Right lobe of liver (tissue), 6 donors: ENCODE measurements at places on chromosomes 16 and 17. TPM values are rescaled to one million over a fixed set of nuclear protein-coding genes. Genes with fewer than 3 reads are reported as not detected.

Gene SEZ6L2
- 0.39 TPM for total RNA-seq

Gene SLC35G6
- total RNA-seq, result not detected

Gene MT1X
- total RNA-seq, result 808 TPM

Gene CDK3
- total RNA-seq, result 2.7 TPM

Gene PYDC1
- total RNA-seq, result not detected

DNA sequence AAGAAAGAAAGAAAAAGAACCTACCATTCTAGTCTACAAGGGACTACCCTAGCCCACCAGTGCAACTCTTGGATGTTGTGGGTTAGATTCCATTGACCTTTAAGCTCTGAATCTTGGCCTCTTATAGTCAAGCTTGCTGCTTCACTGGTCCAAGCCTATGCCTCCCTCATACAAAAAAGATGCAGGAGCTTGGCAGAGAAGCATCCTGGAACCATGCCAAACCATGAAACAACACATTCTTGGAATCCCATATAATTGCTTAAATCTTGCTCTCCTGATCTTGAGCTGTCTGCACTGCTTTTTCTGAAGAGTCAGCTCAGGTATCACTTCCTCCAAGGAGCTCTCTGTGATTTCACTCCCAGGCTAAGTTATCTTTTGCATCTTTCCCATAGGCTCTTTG, 117.9 kb upstream of the GPR139 start:
- no peak for DNase-seq

- no peak for DNase-seq
Measured at GRCh38 chr16:180101-180675, at the start of gene HBQ1. Gene HBQ1, plus strand, starts transcription at chr16:180459. Its CDS starts 28 bp downstream, at chr16:180487.

DNA sequence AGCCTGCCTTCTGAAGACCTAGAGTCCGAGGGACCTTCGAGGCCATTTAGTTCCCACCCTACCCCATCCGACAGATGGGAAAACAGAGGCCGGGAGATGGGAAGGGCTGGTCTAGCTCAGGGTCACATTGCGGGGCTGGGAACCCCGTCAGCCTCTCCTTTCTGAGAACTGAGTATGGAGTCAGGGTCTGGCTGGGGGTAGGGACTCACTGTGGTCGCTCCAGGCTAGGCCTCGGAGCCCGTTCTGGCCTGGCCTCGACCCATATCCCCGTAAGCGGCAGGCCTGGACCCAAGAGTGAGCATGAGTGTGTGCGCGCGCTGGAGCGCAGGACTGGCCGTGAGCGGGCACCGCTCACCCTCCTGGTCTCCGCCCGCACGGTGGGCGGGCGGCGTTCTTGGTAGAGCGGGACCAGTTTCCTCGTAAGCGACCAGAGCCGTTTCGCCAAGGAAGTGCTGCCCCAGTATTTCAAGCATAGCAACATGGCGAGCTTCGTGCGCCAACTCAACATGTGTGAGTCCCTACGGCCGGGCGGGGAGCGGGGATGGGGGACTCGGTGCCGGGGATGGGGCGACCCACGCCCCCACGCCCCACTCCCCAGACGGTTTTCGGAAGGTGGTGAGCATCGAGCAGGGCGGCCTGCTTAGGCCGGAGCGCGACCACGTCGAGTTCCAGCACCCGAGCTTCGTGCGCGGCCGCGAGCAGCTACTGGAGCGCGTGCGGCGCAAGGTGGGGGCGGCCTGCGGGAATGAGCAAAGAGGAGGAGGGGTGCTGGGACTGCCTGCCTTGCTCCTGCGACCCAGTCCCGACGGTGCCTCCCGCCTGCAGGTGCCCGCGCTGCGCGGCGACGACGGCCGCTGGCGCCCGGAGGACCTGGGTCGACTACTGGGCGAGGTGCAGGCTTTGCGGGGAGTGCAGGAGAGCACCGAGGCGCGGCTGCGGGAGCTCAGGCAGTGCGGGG, 855 bp downstream of the HSF4 start:
- DNase-seq, result no peak

GRCh38 chr17:28972437-28972836, 21.1 kb upstream of the PHF12 start:
- DNase-seq, result no peak

- no peak for DNase-seq
Measured at GRCh38 chr16:87304951-87305350, 12.2 kb downstream of the C16orf95 start.

DNA sequence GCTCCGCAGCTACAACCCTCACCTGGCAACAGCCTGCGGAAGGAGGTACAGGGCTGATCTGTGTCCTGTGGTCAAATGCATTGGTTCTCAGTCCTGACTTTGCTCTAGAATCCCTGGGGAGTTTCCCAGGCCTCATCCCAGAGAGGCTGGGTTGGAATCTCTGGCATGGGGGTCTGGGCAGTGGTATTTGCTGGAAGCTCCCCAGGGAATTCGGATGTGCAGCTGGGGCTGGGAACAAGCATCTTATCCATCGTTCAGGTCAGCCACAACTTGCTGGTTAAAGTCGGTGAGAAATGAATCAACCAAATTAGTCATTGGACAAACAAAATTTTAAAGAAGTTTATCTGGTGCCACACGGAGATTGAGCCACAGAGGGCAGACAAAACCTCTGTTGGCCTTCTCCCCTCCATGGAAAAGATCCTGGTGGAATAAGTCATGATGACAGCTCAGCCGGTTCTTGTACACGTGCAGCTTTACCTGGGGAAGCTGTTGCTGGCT, 231.2 kb downstream of the FOXL1 start:
- DNase-seq, result no peak
